ENCODE measurements at places on chromosomes 11 and 22.

- DNase-seq: no peak
Measured at GRCh38 chr11:103619480-103619879, 417.0 kb upstream of the DDI1 start.

GRCh38 chr11:61147271-61147670 is 14.0 kb downstream of the VPS37C start:
- no peak for DNase-seq

GRCh38 chr22:22143448-22143847 is 101.1 kb upstream of the VPREB1 start:
- no peak for DNase-seq

DNA sequence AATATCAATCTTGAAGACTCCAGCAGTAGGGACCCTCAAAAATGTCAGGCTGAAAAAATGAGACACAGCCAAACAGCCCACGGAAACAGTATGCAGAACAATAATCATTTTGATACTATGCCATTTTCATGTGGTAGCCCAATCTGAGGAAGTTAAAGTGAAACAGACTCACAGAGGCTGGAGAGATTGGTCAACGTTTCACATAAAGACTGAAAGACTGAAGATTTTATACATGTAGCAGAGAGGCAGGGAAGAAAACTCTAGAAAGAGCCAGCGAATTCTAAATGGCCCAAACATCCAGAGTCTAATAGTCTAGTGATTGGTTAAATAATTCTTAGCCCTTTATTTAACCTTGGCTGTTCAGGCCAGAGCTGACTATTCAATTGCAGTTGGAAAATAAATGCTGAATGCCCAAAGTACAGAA is 49.4 kb downstream of the MAML2 start:
- no peak for DNase-seq

GRCh38 chr11:129790106-129790505 is 25.5 kb upstream of the TMEM45B start:
- no peak for DNase-seq

GRCh38 chr11:7347611-7348431 is 96.1 kb downstream of the SYT9 start:
- DNase-seq: no peak

DNA sequence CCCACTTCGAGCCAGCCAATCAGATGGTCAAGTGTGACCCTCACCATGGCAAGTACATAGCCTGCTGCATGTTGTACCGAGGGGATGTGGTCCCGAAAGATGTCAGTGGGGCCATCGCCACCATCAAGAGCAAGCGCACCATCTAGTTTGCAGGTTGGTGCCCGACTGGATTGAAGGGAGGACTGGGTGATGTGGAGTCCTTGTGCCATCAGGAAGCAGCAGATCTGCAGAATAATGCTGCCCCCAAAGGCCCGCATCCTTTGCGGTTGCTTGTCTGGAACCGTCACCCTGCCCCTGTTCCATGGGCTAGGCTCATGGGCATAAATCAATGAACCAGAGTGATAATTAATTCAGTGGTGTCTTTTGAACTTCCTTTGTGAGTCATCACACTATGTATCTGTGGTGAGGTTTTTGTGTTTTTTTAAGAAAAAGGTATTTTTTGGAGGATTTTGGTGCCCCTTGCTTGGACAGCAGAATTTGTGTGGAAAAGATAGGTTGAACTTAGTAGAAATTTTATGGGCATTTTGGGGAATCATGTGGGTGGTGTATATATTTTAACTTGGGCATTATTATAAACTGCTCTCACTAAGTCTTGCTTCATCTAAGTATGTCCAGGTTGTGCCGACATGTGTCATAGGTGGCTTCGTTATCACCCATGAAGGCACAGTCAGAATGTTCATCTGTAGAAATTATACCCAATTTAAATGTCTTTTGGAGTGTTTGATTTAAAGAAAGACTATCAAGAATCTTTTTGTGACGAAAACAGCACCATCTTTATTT is 22.3 kb downstream of the LRRC74B start:
- DNase-seq: no peak

DNA sequence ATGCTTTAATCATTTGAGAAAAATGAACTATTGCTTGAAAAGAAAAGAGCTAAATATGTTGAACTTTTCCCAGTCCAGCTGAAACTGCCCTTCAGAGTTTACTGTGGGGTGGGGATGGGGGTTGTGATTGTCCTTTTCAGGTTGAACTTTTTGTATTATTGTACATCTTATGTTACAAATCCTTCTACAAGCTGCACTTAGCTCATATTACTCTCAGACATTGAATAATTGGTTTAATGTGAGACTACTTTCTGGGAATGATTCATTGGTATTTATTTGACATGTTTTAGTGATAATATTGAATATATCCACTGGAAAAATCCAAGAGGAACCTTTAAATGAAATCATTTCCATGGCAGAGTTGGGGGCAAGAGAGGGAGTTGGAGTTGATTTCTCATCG is 84.9 kb downstream of the ATXN10 start:
- DNase-seq: no peak

- DNase-seq: no peak
Measured at GRCh38 chr11:102810950-102811660, 13.1 kb upstream of the MMP1 start.

DNA sequence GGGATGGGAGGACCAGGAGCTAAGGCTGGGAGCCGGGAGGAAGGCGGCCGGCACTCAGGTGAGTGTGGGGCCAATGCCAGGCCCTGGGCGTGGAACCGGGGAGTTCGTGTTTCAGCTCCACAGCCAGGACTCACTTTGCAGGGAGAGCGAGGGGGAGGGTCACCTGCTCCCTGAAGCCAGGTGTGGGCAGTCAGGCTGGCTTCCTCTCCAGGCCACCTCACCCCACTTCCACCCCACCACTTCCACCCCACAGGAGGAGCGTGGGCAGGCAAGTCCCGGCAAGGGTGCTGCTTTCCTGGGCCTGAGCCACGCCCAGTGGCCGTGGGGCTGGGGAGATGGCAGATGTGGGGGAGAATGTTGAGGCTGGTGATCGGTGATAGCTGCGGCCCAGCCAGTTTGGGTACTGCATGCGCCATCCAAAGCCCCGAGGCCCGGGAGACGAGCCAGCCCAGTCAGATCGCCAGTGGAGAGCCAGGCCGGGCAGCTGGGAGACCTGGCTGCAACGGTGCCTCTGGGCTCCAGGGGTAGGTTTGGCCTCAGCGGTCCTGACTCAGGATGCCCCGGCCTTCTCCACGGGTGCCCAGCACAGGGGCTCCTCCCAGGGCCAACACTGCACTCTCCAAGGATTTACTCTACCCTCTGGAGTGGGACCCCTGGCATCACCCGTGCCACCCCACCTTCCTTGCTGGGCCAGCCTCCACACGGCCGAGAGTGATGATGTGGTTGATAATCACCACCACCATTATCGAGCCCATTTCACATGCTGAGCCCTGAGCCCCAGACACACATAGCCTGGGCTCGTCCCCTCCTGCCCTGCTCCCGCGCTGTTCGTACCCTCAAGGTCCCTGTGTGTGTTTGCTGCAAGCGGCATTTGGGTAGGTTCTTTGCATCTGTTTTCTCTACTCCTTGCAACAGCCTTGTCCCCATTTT is 93.8 kb downstream of the WNT7B start:
- no peak for DNase-seq

DNA sequence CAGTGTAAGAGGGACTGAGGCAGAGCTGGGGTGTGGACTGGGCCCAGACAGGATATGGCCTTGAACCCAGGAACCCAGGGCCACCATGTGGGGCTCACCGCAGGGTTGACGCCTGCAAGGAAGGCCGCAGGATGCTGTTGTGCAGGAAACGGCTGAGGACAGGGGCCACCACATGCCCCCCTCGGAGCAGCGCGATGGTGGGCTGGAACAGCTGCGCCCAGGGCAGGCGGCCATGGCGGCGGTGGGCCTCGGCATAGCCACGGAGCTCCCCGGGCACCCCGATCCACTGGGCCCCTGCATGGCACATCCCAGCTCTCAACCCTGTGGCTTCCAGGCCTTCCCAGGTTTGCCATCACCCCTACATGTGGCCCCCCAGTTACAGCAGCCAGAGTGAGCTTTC is 12.2 kb downstream of the GGT5 start:
- no peak for DNase-seq

DNA sequence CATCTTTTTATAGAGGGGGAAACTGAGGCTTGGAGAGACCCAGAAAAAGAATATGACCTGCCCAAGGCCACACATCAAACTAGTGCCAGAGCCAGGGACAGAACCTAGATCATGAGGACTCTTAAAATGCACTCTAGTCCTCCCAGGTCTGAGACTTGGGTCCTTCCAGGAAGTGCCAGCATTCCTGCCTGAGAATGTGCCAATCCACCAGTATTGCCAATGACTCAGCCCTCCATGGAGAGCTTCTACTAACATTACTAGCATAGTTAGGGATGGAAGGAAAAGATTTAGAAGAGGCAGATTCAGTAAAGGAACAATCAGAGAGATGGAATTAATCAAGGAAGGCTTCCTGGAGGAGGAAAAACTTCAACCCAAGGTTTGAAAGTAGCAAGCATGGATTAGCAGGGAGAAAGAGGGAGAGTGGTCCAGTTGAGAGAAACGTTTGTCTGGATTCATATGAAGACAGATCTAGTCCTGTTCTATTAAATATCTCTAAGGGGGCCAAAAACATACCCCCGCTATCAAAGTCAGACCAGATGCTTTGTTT is 20.1 kb upstream of the SMIM35 start:
- DNase-seq: no peak

DNA sequence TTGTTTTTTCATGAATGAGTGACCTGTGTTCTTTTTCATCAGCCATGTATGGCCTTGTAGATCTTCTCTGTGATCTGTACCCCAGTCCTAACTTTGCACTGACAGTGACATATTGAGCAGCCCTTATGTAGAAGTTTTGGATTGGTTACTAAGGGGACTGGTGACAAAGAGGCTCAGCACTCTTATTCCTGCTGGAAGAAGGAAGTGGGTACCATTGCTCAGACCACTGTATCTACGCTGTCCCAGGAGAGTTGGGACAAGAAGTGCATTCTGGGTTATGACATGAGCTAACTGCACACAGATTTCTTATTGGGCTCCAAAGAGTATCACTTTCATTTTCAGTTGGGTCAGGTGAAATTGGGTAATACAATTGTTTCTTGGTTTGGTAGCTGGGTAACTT is 107.8 kb upstream of the RASSF10 start:
- DNase-seq: no peak

- DNase-seq: no peak
Measured at GRCh38 chr11:108115500-108116140, 5.7 kb upstream of the ACAT1 start.

GRCh38 chr11:8793114-8793777 is 110.7 kb downstream of the RPL27A start:
- no peak for DNase-seq

DNA sequence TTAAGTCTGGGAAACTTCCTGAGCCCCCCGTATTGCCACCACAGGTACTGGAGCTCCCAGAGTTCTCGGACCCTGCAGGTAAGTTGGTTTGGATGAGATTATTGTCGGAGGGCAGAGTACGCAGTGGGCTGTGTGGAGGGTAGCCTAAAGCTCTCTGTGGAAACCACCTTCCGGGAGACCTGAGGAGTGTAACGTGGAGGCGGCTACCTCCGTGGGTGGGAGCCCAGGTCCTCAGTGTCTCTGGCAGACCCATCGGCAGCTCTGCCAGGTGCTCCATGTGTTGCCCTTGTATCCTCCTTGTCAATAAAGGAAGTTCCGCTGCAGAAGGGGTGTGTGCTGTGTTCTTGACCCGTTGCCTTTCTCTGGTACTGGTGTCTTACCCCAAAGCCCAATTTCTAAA is 61.4 kb downstream of the SYT13 start:
- no peak for DNase-seq

GRCh38 chr11:72026090-72026489 is 27.4 kb downstream of the IL18BP start:
- no peak for DNase-seq

GRCh38 chr11:128924104-128924503 is 18.6 kb downstream of the TP53AIP1 start:
- DNase-seq: no peak
